ENCODE measurements at places on chromosomes 12 and 14.

- DNase-seq = no peak
Observed at GRCh38 chr12:82964446-82964845, 277.7 kb downstream of the TMTC2 start.

- DNase-seq = no peak
Observed at GRCh38 chr12:95014554-95014953, 11.1 kb upstream of the NDUFA12 start.

- DNase-seq = no peak
Observed at GRCh38 chr14:33847066-33847465, 103.8 kb downstream of the EGLN3 start.

GRCh38 chr14:60344751-60345150 lies 95.7 kb downstream of the PPM1A start:
- no peak for DNase-seq

GRCh38 chr12:33575346-33575745 lies 135.7 kb upstream of the SYT10 start:
- no peak for DNase-seq

DNA sequence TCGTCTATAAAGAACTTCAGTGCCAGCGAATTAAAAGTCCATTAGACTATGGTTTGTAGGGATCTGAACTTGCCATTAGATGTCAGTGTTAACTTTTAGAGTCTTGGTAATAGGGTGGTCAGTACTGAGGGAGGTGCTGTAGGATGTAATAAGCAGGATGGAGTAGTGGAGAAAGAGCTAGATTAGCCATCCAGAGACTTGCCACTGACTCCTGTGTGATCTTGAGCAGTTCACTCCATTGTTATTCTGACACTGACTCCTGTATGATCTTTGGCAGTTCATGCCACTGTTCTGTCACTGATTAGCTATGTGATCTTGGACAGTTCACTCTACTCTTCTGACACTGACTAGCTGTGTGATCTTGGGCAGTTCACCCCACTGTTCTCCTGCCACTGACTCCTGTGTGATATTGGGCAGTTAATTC lies 133.6 kb downstream of the TTLL5 start:
- no peak for DNase-seq

DNA sequence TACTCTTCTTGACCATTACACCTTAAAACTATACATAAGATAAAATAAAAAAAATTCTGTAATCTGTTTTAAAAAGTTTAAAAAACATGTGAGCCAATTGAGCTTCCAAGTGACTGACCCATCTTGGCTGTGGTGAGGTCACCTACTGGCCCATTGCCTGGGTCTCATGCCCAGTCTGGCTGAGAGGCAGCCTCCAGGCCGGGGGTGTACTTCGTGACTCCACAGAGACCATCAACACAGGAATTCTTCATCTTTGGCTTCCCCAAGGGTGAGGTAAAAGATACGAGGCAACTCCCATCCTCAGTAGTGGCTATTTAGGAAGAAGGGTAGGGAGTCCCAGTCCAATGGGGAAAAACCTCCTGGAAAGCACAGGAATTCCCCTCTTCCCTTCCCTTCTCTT lies 113.2 kb downstream of the APAF1 start:
- no peak for DNase-seq

DNA sequence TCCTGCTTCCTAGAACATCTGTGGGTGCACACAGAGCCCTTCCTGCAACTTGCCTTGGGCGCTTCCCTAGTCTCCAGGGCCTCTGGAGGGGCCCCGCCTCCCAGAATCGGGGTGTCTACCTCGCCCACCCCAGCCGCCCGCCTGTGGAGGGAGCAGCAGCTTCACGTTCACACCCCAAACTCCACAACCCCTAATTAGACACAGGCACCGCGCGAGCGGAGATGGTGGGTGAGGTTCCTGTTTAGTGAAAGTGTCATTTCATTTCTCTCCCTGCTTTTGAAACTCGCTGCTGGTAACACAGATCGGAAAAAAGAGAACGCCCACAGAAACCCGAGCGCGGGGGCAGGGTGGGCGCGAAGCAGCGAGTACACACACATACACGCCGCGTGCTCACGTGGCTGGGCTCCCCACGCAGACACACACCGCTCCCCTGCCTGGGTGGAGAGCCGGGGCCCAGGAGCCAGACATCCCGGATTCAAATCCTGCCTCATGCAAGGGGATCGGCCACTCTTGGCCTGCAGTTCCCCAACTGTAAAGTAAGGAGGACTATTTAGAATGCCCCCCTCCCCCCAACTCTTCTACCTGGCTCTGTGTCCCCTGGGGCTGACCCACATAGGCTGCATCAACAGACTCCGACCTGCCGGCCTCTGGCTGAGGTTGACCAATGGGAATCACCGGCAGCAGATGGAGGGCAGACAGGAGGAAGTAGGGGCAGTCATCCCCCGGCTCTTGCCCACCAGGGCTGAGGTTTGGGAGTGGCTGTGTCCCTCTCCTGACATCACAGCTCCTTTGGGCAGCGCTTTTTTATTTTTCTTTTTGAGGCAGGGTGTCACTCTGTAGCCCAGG lies 79.2 kb upstream of the NCOR2 start:
- DNase-seq = no peak

- DNase-seq = peak; percentile 57
Observed at GRCh38 chr14:104334424-104335161, 196.2 kb downstream of the KIF26A start.

GRCh38 chr14:96062506-96062905 lies 23.3 kb downstream of the C14orf132 start:
- peak; percentile 17 for DNase-seq

DNA sequence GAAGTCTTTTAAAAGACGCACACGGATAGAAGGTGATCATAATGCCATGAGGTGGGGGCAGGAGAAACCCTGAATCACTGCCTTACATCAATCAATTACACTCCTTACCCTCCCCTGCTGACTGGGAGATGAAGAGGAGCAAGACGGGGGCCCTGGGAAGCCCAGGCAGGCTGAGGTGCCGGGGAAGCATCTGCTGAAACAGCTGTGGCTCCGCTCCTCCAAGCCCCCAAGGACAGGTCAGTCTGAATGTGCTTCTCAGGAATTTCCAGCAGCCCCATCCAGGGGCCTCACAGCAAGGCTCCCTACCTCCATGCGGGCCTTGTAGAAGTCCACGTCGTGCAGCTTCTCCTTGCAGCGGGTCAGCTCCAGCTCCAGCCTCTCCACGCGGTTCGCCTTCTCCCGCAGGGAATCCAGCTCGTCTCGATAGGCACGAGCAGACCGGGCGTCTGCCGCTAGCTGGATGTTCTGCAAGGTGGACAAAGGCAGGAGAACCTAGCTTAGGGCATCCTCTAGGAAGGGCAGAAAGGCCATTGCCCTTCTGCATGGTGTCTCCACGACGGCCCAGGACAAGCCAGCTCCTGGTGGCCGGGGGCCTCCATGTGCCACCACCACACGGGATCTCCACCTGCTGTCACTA lies 79.8 kb downstream of the CCDC88C start:
- no peak for DNase-seq

DNA sequence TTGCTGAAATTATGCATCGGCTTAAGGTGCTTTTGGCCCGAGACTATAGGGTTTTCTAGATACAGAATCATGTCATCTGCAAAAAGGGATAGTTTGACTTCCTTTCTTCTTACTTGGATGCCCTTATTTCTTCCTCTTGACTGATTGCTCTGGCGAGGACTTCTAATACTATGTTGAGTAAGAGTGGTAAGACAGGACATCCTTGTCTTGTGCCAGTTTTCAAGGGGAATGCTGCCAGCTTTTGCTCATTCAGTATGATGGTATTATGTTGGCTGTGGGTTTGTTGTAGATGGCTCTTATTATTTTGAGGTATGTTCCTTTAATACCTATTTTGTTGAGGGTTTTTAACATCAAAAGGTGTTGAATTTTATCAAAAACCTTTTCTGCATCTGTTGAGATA lies 8.3 kb downstream of the BMAL2 start:
- DNase-seq = no peak

DNA sequence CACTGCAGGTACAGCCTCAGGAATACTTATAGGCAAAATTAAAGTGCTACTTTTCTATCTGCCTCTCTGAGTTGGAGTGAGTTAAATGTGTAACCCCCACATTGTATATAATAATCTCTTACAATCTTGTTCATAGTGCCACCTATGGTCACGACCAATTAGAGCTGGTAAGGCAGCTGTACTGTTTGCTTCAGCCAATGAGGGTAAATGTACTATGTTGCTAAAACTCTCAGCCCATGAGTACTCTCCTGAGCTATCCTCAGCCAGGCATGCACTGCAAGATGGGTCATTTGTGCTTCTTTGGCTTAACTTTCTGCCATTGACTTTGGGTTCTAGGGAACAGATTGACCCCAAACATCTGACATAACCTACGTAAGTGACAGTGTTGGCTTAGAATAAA lies 15.0 kb upstream of the MDM2 start:
- DNase-seq = no peak

All from left forelimb (tissue), 1 donor.